NCI-H446 treated with DMSO at 0.1 percent for 48 hours (cell line): ENCODE measurements at places on chromosomes 7 and 10.

- peak; percentile 54 for DNase-seq
Measured at GRCh38 chr7:137882261-137882668, 35.5 kb upstream of the DGKI start.

GRCh38 chr10:83820033-83820432 is 319.3 kb upstream of the GHITM start:
- no peak for DNase-seq

GRCh38 chr10:114879541-114880158 is 58.1 kb downstream of the FHIP2A start:
- DNase-seq: no peak

- no peak for DNase-seq
Measured at GRCh38 chr10:101956117-101956516, 99.9 kb downstream of the ARMH3 start.

DNA sequence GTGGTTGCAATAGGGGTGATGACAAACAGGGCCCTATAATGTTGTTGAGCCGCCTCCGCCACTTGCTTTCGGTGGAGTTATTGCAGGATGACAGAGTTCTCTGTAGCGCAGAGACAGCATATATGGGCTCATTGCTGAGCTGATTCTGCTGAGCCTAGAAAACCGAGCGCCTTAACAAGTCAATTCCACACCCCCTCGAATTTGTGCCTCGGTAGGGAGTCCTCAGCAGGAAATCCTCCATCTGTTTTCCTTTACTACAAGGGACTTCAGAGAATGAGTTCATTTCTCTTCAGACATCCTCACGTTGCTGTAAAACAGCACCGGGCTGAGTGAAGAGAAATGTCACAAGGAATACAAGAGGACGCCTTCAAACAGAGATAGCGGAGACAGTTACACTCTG is 90.7 kb upstream of the KIAA1217 start:
- DNase-seq: no peak

DNA sequence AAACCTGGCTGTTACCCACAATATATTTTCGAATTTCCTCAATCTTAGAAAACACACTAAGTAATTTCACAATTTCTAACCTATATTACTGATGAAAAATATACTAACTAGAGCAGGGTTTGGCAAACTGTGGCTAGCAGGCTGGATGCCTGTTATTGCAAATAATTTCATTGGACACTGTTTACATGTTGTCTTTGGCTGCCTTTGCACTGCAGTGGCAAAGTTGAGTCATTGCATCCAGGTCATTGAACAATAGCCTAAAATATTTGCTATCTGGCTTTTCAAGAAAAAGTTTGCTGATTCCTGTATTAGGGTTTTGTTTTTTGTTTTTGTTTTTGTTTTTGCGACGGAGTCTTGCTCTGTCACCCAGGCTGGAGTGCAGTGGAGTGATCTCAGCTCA is 47.2 kb downstream of the KIF11 start:
- DNase-seq: no peak

DNA sequence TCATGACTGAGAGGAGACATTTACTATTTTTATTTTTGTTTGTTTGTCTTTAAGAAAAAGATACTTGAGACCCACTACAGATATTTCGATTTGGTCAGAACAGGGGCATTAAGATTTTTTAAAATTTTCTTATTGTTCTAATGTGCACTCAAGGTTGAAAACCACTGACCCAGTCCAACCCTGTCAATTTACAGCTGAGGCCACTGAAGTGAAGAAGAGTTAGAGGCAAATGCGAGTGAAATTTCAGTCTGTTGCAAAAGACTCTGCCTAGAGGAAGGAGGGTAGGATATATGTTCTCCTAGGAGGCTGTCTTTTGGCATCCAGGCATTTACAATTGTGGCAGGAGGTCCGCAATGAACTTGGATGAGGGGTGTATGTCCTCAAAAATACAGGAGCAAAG is 396.3 kb downstream of the RPS24 start:
- DNase-seq: no peak

- no peak for DNase-seq
Measured at GRCh38 chr10:1043532-1043995, 5.4 kb downstream of the IDI1 start.

DNA sequence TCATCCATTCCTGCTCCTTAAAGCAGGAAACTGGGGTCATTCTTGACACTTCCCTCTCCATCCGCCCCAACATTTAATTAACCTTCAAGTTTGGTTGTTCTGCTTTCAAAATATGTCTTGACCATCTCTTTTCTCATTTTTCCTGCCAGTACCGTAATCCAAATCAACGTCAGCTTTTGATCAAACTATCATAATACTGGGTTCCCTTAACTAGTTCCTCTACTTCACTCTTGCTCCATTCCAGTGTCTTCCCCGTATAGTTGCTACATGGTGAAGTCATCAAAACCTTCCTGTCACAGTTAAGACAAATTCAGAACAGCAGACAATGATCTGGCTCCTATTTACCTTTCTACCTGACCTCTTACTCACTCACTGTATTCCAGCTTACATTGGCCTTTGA is 6.6 kb upstream of the KLF14 start:
- DNase-seq: no peak

DNA sequence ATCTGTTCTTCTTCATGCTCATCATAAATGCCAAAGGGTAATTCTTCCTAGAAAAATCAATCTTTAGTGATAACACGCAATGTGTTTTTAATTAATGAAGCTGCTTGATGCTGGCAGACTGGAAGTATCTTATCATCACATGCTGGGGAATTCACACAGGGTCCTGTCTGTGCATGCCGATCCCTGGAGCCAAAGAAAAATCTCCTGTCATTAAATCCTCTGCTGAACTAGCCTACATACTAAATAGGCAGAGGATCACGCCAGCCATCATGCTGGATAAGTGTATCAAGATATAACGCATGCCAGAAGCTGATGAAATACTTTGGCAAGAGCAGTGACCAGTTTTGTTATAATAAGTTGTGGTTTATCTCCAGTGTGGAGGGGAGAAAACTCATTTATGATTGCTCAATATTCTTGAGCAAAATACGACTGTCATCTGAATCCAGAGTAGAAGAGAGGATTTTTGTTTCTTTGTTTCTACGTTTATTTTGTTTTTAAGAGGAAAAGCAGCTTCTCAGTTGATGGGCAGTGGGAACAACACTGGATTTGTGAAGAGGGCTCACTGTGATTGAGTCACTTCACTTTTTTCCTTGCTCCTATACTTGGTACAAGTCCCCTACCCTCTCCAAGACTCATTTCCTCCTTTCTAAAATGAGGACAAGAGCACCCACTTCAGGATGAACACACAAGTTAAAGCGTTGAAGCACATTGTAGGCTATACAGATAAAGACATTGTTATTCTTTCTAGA is 649.1 kb downstream of the TNS3 start:
- peak; percentile 75 for DNase-seq

GRCh38 chr10:3647074-3647473 is 137.9 kb downstream of the KLF6 start:
- DNase-seq: no peak

DNA sequence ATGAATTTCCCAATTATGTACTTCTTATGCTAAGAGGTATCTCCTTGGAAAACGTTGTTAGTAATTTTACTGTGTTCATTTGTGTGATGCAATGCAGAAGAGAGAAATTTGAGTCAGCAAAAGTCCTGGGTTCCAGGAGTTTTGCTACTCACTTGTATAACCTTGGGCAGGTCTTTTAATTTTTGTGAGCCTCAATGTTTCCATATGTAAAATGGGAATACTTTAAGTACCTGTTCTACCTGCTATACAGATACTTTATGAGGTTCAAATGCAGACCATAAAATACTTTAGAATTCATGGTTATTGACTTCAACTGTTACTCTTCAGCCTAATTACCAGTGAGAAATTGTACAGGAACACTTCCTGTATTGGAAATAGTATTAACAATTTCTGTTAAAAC is 185.5 kb downstream of the MLLT10 start:
- DNase-seq: no peak

GRCh38 chr10:117139581-117140524 is 1.8 kb upstream of the VAX1 start:
- DNase-seq: no peak

- no peak for DNase-seq
Measured at GRCh38 chr10:78002541-78003288, 26.6 kb downstream of the POLR3A start.

- no peak for DNase-seq
Measured at GRCh38 chr10:114664127-114664526, 6.1 kb upstream of the ABLIM1 start.
